ENCODE measurements at places on chromosomes 7 and 10.

DNA sequence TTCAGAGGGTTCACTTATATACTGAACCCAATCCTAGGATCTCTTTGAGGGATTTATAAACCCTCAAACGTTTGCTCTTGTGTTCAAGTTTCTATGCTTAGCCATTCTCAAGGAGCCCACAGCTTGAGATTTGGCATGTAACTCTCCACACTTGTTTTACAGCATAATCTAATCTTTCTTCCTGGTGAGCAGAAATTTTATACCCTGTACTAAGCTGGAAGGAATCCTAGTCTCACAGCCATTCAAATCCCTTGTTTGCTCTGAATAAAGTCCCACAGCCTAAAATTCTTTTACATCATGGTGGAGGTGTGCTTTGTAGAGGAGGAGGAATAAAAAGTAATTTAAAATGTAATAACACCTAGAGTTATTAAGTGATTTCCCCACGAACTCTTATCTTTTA lies 5.3 kb upstream of the AGR2 start:
- DNase-seq, result no peak

DNA sequence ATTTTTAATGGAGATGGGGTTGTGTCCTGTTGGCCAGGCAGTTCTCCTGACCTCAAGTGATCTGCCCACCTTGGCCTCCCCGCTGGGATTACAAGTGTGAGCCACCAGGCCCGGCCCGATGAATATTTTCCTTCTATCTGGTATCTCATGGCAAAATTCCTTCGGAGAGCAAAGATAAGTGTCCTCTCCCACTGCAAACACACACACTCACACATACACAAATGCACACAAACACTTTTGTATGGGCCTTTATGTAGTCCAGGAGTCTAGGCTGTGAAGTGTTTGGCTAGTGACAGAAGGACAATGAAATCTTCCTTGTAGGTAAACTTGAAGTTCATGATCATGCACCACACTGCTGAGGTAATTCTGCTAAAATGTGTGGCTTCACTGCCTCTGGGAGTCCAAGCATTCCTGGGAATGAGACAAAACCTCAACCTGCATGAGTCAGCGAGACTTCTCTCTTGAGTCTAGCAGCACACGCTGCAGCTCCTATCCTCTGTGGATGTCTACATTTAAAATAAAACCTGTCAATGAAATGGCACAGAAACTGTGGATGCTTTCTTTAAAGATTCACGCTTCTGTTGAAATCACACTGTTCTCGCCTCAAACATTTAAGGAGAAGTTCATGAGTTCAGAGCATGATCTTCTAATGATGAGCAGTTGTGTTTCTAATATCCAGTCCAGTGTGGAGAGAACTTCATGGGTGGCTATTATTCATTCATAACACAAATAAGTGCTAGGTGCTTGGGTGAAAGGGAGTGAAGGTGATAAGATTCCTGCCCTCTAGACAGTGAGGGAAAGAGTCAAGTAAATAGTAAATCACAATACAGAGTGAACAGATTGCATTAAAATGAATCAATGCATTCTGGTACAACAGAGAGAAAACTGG lies 96.5 kb downstream of the NRP1 start:
- DNase-seq, result no peak

- DNase-seq, result no peak
These were observed 56.7 kb upstream of the SDK1 start for GRCh38 chr7:3244241-3244814.

DNA sequence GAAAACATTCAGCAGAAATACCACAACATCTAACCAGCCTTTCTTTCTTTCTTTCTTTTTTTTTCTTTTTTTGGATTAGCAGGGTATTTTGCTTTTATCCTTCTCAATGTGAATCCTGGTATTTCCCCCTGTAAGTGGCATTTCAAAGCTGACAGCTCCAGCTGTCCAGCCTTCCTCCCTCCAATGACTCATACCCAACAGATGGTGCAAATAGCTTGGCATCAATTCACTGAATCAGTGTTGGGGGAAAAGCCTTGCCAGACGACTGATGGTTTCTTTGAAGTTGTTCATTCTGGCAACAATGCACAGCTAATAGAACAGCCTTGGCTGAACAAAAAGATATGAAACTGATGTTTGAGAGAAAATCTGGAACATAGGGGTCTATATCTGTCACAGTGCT lies 316.8 kb upstream of the STEAP1 start:
- no peak for DNase-seq
